ENCODE measurements at places on chromosomes 12 and 14.

DNA sequence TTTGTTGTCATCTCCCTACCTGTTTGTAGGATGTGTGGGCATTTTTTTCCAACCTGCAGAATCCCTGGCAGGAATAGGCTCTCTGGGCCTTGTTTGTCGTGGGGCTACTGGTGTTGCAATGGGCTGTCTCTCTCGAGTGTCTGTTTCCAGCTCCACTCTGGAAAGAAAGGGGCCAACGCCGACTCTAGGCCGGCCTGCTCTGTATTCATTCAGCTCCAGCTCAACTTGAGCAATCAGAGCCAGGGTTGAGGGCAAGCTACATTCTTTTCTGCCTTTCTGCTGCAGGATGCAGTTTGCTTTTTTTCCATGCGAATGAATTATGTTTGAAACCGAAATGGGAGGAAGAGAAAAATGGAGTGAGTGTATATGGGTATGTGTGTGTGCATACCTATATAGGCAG, 2.3 kb downstream of the JDP2 start:
- no peak for DNase-seq

DNA sequence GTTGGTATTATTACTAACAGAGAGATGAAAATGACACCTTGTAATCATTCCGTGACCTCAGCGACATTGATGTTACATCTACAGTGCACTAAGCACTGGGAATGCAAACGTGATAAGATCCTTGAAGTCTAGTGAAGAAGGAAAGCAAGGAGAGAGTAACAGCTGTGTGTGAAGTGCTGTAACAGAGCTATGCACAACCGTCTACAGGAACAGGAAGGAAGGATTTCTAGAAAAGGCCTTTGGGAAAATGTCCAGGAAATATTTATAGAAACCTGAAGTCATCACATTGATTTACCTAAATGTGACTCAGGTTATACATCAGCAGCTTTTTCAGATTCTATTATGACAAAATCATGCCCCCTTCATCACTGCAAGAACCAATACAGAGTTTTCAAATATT, 304.2 kb upstream of the AMIGO2 start:
- no peak for DNase-seq

GRCh38 chr14:85124631-85125290, 405.2 kb upstream of the FLRT2 start:
- no peak for DNase-seq

DNA sequence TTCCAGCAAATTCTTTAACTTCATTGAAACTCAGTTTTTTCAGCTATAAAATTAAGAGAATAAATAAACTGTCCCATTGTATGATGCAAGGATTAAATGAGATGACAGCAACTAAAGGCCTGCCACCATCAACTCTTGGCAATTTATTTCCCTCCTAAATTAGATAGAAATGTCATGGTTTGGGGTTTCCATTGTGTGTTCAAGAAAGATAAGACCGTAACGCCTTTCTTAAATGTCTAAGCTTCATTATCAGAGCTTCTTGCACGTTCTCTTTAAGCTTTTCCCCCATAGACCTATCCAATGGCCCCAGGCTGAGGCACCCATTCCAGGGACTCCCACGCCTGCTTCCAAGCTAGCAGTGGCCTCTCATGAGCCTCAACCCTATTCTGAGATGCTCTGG, 281.9 kb downstream of the CACNA1C start:
- no peak for DNase-seq

DNA sequence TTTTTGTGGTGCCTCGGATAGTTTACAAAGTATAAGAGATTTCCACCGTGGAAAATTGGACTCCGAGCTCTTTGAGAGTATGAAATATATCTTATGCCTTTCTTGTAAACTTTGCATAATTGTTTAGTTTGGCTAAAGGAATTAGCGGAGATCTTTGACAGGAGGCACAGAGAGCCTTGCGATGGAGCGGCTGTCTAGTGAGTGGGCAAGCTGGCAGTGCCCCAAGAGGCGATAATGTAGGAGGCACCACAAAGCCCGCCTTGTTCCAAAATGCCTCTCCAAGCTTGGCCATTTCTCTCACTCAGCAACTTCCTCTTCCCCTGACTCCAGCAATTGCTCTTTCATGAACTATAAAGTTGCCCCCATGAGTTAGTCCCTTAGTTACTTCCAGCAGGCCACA, 270.1 kb upstream of the PRICKLE1 start:
- no peak for DNase-seq

DNA sequence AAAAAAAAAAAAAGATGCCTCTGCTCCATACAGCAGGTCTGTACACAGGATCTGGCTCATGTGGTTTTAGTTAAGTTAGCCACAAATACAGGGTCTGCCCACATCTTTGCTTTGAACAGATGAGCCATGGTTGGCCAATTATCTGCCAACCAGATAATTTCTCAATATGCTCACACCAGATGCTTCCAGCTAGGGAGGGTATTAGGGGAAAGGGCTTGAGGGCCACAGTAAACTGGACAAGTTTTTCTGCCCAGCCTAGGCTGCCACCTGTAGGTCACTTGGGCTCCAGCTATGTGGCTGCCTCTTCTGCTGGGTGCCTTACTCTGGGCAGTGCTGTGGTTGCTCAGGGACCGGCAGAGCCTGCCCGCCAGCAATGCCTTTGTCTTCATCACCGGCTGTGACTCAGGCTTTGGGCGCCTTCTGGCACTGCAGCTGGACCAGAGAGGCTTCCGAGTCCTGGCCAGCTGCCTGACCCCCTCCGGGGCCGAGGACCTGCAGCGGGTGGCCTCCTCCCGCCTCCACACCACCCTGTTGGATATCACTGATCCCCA, 776 bp downstream of the RDH5 start:
- no peak for DNase-seq

GRCh38 chr14:89801136-89801535, 153.4 kb downstream of the EFCAB11 start:
- no peak for DNase-seq

DNA sequence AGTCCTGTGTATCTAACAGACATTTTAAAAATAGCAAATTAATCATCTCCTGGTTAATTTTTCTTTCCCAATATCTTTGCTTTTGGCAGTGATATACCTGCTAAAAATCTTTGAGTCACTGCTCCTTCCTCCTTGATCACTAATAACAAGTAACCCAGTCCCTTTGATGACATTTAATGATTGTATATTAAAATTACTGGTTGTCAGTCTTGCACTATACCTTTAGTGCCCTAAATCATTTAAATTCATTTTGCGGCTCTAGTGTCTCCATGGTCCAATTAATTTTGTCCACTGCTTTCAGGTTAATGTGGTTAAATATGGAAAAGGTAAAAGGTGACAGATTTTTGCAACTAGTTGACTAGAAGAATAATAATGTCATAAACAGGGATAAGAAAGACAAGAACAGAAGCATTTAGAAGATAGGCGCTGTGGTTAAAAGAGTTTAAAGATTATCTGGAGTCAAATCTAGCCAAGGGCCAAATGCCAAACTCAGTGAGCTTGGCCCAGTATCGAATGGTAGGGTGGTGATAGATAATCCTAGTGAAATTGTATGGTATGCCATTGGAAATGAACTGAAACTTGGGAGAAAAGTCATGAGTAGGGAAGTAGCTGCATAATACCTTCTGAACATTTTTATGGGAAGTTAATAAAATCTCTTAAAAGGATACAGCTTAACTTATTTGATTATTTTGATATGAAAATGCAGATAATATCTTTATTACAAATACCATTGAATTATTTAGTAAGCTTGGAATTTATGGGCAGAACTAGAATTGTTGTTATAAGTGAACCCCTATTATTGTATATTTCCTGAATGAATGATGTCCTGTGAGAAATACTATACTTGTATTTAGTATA, 115.0 kb downstream of the PCNX1 start:
- DNase-seq, result no peak

DNA sequence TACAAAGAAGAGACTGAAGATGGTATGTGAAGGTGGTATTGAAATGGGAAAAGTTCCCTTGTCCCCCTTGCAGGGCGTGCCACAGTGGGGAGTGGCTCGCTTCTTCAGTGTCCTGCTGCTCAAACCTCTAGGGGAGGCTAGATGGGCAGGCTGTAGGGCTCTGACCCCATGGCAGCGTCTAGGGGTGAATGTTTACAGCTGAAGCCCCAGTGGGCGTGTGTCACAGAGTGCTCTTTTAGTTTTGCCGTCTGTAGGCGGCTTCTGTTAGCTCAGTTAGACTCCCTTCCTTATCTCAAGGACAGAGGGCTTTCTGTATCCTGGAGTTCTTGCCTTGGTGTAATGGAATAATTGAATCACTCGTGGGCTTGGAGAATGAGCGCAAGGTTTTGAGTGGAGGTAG, 266.2 kb downstream of the RAD51B start:
- DNase-seq, result no peak

DNA sequence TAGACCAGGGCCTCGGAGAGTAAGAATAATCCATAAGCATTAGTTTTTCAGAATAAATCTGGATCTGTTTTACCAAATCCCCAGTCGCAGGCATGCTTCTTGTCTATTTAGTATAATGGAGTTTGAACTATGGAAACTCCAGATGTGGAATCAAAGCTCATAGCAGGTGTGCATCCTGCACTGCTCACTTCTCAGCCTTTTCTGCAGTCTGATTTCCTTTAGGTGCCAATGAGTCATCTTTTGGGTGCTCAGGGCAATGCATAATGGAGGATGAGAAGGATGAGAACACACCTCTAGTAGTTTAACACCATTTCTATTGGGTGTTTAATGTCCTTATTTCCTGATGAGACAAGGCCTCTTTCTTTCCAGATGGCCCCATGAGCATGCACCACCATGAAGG, 961.2 kb downstream of the TMEM121 start:
- DNase-seq, result no peak

GRCh38 chr14:72553656-72554055, 340.2 kb downstream of the DPF3 start:
- DNase-seq, result no peak

GRCh38 chr14:63986789-63987533, 134.2 kb downstream of the SYNE2 start:
- no peak for DNase-seq

- no peak for DNase-seq
Observed at GRCh38 chr12:15910468-15910863, 666 bp upstream of the DERA start.

GRCh38 chr12:112823582-112824149, 32.1 kb downstream of the RPH3A start:
- no peak for DNase-seq

Data from stimulated activated CD4-positive, alpha-beta T cell treated with anti-CD3 and anti-CD28 coated beads, Interleukin-4, amount 100 ng/mL, for 24 hours (primary cell).